ENCODE measurements at places on chromosomes 3 and 15.

DNA sequence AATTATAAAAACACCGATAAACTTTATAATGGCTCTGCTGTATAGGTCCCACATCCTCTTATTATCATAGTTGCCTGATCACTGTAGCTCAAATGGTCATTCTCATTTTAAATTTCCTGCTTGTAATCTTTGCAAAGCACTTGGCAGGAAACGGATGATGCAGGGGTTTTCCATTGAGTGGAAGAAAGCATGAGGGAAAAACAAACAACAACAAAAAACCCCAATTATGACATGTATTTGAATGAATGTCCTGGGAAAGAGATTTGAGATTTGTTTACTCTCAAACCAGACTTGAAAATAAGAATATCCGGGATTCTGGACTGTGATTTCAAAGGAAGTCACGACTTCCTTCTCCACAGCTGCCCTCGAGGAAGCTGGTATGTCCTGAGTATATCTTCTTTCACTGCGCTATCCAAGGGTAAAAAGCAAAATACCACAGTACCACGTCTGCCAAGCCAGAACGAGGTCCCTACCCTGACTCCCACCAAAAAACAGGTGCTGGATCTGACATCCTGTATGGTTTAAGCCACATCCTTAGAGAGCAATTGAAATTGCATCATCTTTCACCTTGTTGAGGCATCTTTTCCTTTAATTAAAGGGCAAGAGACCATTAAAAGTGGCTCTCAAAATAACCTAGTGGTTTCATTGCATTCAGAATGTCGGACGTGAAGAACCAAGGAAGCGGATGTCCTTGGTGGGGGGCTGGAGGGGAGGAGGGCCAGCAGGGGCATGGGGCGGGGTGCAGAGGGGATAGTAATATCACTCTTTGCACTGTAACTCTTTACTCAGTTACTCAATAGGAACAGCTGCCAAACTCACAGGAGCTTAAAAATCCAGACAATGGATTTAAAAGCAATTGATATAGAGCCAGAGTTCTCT, 13.5 kb upstream of the TIPIN start:
- DNase-seq, result no peak

DNA sequence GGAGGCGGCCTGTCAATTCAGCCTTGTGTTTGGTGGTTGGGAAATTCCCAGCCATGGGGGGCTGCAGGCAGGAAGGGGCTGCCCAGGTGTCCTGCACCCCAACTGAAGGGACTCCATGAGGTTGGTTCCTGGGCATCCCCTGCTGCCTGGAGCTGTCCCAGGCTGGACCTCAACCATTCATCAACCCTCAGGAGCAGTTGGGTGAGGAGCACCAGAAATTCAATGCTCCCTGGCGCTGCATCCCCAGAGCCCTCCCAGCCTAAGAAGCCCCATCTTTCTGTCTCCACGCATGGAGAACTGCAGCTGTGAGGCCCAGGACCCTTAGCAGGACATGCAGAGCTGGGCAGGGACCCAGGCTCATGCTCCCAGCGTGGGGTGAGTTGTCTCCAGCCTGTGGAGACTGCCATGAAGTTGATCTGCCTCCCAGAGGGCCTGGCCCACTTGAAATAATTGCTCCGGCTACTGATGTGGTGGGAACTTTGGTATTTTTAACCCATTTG, 8.0 kb upstream of the SEMA3B start:
- DNase-seq, result no peak

- no peak for DNase-seq
Observed at GRCh38 chr3:65408531-65409175, 630.1 kb downstream of the MAGI1 start.

DNA sequence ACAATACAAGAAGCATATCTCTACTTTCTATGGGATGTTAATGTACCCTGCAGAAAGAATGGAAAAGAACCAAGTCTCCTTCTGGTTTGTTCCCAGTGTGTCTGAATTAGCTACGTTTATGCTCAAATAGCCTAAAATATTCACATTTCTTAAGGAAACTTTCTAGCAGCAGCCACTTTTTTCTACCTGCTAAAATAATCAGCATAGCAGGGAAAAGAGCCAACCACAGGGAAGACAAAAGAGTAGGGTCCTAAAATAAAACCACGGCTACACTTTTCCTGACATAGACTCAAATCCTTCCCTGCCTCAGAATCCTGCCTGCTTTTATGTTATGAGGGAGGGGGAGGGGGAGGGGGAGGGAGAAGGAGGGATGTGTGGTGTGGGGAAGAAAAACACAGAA, 136.7 kb downstream of the GBE1 start:
- no peak for DNase-seq
